LHCN-M2 (cell line): ENCODE measurements at places on chromosomes 6 and 20. TPM values are rescaled to one million over a fixed set of nuclear protein-coding genes. Genes with fewer than 3 reads are reported as not detected.

Gene DOP1A
- 14.4 and 16.6 TPM in 2 replicates for total RNA-seq

GRCh38 chr6:157674061-157674460, 149.0 kb upstream of the SNX9 start:
- no peak for DNase-seq

DNA sequence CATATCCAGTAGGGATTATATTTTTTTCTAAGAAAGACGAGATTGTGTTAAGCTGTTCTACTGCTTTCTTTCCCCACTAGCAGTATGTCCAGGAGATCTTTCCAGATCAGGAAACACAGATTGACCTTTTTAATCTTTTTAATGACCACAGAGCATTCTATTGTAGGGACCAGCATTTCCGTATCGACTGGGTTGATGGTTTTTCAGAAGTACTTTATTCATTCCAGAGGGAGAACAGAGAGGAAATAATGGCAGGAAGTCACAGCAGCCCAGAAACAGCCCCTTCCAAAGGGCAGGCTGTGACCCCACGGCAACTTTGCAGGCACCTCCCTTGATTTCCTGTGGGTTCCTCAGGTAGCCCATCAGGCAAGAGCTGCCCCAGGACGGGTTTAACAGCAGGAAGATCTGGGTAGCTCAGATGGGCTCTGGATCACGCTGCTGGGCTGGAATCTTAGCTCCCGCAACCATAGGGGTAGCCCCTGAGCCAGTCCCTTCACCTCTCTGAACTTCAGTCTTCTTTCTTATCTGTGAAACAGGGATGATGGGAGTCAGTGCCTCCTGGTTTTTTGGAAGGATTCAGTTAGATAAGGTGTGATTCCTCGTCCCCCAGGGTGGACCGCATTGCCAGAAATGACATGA, 23.8 kb upstream of the CHMP4B start:
- DNase-seq, result no peak

DNA sequence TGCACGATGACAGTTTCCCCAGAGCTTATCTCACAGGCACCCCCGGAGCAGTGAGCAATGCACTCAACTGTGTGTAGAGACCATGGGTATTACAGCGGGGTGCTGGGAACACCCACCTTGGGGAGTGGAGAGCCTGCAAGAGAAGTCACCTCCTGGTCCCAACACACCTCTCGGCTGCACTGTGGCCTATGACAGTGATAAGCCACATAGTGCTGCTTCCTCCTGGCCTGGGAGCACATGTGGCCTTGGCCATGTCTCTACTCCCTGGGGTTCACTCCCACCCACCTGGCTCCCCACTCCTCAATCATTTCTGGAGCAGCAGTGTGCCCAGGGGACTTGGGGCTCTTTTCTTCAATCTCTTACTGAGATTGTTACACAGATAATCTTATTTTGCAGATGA, 77.0 kb downstream of the SLC24A3 start:
- no peak for DNase-seq

DNA sequence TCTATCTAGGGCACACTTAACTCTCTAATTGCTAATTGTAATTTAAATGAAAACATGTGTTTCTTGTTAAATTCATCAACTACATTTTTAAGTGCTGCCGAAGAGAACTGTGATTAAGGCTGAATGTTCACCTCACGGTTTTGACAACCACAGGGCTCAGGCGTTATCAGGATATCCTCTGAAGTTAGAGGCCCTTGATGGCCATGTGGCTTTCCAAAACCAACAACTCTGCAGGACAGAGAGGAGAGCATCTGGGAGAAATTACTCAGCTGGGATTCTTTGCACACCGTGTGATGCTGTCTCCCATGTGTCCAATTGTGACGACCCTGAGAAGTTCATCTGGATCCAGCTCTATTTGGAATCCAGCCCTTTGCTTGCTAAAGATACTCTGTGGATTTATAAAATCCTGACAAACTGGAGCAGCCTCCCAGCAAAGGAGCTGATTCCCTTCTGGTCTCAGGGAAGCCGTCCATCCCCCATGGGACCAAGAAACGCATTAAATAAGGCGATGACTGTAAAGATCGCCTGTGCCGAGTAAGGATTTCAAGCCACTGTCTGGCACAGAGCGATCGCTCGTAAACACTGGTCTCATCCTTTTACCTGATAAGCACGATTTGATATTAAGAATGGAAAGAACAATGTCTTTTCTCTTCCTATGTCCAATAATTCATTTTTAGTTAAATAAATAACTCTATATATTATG, 401.1 kb downstream of the CD83 start:
- no peak for DNase-seq
